ENCODE measurements at places on chromosomes 3 and 15.

GRCh38 chr3:193665370-193665989 lies 72.5 kb downstream of the OPA1 start:
- no peak for DNase-seq

DNA sequence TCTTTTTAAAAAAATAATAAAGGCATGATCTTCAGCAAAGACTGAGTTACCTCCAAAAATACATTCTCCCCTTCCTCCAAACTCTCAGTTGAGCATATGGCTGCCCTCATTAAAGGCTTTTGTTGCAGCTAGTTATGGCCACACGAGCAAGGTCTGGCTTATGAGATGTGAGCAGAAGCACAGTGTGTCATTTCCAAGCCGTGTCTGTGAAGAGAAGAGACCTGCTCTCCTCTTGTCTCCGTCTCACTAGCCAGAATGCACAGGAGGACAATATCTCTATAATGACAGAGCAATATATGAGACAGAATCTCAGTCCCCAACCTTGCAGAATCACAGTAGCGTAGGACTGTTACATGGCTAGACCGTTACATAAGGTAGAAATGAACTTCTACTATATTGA lies 152.3 kb downstream of the MAGI1 start:
- DNase-seq, result no peak

DNA sequence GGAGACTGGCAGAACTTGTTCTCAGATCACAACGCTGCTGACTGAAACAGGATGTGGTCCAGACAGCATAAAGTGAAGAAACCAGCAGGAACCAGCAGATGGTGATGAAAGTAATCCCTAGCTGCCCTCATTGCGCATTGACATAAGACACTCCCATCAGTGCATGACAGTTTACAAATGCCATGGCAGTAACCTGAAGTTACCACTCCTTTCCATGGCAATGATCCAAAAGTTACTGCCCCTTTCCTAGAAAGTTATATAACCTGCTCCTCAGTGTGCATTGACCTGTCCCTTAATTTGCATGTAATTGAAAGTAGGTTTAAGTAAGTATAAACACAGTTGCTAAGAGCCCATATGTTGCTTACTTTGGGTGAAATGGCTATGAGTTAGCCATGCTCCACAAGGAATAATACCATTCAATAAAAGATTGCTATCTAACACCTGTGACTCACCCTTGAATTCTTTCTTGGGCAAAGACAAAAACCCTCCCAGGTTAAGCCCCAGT lies 149.1 kb upstream of the CD96 start:
- peak; percentile 26 for DNase-seq

DNA sequence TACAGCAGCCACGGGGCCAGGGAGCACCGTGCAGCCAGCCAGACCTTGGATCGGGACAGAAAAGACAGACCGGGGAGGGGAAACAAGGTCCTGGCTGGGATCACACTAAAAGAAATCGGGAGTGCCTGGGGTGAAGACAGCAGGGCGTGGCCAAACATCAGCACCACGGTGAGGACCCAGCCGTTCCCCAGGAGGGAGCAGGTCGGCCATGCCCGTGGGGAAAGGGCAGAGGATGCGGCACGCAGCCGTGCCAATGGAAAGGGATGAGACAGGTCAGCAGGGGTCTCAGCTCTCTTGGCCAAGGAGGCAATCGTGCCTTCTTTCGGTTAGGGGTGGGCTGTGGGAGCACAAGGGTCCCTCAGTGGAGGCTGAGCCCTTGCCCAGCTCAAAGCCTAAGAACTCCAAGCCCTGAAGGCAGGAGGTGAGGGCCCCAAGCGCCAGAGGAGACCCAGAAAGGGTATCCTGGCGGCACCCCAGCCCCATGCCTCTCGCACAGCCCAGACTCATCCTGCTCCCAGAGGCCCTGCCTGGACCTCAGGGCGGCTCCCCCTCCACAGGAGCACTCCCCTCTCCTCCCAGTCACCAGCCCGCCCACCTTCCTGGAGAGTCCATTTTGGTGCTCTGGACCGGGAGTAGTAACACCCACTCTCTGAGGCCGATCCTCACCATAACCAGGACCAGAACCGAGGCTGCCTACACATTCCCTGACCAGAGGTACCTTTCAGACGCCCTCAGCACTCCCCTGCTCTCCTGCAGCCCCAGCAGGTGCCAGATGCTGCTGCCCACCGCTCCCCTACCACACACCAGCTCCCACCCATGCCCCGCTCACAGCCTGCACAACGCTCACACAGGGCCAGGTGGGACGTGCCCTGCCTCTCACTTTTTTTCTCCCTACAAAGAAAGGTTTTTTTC lies 23.2 kb upstream of the OCA2 start:
- DNase-seq, result no peak

- DNase-seq, result no peak
Measured at GRCh38 chr3:130705501-130705900, 41.1 kb downstream of the PIK3R4 start.

- DNase-seq, result no peak
Measured at GRCh38 chr15:101561584-101561906, 72.0 kb upstream of the PCSK6 start.

DNA sequence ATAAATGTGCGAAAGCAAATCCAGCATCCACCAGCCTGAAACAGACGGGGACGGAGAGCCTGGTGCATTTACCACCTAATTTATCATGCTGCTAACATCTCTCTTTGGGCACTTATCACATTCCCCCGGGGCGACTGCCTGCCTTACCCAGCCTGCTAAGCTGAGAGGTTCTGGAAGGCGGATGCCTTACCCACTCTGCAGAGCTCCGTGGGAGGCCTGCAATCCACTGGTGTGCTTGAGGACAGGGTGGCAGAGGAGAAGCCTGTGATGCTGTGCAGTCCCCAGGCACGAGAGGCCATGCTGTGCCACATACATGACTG lies 25.5 kb downstream of the MGLL start:
- no peak for DNase-seq

- DNase-seq, result no peak
Measured at GRCh38 chr3:188198760-188199327, 44.9 kb downstream of the LPP start.

DNA sequence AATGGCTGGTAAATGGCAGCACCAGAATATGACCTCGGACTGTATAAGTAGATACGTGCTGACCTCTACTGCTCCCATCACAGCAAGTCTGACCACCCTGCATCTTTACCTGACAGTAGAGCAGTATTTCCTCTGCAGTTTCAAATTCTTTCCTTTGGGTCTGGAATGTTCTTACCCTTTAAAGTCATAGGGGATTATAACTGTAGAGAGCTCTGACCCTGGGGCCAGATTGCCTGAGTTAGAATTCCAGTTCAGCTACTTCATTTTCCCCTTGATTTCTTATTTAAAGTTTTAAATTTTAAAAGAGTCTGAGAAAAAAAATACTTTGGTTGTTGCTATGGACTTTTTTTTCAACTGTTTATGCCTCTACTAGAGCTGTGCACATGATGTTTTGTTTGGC lies 237.7 kb downstream of the NR1D2 start:
- no peak for DNase-seq

DNA sequence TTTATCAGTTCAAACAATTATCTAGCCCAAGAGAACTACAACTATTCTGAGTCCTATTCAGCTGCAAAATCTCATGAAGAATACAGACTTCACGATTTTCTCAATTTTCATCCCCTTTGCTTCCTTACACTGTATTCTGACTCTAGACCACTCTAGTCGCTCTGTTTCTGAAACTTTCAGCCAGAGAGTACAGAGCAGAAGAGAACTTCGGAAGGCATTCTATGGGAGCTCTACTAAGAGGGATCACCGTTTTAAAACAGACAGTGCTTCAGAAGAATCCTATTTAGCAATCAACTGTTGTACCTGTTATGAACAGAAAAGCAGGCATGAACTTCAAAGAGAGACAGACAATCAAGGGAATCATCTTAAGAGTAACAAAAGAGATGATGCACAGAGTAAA lies 419.4 kb downstream of the SHQ1 start:
- DNase-seq, result no peak

- peak; percentile 11 for DNase-seq
Measured at GRCh38 chr3:42683875-42684598, 1.3 kb upstream of the KLHL40 start.

DNA sequence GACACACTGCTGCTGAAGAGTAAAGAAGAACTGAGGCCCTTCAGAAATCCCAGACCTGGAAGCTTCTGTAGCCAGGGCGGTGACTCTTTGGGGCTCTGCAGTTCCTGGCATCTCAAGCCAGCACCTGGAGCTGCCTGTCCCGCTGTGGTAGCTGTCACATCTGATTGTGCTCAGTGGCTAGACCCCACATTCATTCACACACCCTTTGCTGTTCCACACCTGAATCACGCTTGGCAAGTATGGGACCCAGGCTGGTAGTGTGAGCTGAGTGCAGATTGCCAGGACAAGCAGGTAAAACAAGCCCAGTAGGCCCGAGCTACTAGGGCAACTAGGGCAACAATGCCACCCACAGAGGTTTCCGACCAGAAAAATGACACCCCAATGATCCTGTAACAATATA lies 218.2 kb downstream of the VGLL3 start:
- DNase-seq, result no peak

DNA sequence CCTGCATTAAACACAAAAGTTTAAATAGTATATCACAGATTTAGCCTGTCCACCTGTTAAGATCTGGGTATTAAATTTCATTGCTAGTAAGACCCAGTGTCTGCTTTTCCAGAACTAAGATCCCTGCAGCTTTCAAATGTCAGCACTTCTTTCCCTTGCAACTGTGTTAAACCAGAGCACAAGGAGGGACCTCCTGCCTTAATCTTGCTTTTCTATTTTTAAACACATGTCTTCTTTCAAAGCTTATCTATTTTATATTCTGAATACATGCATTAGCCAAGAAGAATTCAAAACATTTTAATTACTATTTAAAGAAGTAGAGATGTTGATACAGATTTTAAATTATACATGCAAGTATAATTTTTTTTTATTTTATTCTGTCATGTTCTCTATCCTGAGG lies 315.1 kb downstream of the ARPP21 start:
- DNase-seq, result no peak

DNA sequence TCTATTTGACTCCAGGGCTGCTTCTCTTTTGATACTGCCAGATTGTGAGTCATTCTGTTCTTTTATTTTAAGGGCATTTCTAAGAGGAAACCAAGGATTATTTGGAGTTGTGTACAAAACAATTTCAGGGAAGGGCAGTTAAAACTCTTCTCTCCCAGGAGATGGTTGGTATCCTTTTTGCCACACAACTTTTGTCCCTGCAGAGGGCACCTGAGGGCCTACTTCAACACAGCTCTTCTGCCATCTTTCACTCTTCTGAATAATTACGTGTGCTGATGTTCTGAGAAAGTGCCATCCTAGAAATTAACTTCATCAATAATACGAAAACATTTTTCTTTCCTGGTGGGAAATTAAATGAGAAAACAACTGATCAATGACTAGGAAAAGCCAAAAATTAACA lies 75.7 kb upstream of the GADL1 start:
- DNase-seq, result no peak

DNA sequence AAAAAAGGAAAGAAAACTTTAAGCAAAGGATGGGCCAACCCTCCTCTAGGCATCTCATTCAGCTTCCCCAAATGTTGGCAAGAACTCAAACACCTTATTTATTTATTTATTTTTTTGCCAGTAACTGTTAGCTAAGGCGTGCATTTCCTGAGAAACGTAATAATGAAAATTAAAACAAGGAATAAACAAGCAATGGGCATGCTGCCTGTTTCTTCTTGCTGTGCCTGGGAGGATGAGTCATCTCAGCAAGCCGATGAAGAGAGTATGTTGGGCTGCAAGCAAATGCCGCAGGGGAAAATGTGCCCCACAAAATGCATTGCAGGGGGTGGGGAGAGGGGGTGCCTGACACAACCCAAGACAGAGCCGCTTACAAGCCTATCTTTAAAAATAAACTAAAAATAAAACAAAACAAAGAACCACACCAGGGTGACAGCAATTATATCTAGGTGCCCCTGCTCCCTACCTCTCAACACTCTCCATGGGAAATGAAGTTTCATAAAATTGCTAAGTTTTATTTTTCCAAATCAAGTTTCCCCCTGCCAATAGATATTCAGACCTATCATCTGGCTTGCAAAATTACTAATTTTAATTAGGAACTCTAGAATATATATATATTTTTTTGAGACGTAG lies 40.3 kb downstream of the EIF4E3 start:
- no peak for DNase-seq

DNA sequence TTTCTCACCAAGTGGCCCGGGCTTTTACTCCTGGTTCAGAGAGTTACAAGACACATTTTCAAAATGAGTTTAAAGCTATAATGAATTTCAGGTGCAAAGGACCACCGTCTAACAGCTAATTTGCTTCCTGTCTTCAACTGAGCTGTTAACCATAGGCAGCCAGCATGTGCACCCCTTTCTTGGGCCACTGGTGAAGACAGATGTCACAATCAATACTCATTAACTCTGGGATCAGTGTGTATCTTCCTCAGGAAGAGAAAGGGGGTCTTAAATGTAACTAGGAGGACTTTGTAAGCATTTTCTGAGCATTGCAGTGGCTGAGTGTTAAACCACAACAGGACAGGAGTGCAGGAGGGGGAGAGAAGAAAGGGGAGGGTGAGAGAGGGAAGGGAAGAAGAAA lies 750.7 kb upstream of the CFAP20DC start:
- DNase-seq, result no peak

DNA sequence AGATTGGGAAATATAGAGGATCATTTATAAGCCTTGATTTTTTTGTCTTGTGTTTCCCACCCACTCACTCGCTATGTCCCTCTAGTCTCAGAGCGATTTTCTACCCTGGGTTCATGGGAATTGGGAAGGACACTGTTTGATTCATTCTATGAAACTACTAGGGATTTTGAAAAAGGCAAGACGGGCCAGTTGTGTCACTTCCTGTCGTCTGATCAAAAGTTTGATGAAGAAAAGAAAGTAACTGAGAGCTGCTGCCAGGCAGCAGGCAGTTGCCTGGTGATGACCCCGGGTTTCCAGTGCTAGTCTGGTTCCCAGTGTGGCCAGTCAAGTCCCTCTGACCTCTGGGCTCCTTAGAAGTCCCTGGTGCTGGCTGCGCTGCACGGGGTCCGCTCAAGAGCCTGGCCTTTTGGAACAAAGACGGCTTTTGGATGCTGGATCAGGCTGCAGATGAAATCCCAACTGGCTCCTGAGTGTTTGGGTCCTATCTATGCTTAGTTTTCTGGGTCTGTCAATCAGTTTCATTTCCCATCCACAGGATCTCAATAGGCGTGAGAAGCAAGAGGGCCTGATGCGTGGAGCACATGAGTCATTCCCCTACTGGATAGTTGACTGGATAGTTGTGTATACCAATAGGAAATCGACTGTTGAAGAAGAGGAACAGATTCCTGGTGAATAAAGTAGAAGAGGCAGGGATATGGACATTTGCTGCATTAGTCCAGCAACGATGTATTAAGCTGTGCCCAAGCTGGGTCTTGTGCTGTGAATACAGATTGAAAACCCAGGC lies 89.7 kb downstream of the EEFSEC start:
- no peak for DNase-seq

GRCh38 chr3:51391075-51391565 lies at the start of gene RBM15B:
Gene RBM15B (plus strand): TSS chr3:51391285. CDS start chr3:51391400, 115 bp downstream.
- DNase-seq, result peak; percentile 96

GRCh38 chr3:60770532-60770931 lies 480.7 kb downstream of the FHIT start:
- DNase-seq, result no peak

- DNase-seq, result no peak
Measured at GRCh38 chr3:184160456-184160855, 5.3 kb downstream of the DVL3 start.
